Stimulated activated CD4-positive, alpha-beta T cell treated with anti-CD3 and anti-CD28 coated beads, Interleukin-1b, Interleukin-23, amount 100 ng/mL, for 48 hours (primary cell): ENCODE measurements at places on chromosomes 12 and 14.

GRCh38 chr14:101632520-101632919 lies 71.2 kb downstream of the DIO3 start:
- no peak for DNase-seq

DNA sequence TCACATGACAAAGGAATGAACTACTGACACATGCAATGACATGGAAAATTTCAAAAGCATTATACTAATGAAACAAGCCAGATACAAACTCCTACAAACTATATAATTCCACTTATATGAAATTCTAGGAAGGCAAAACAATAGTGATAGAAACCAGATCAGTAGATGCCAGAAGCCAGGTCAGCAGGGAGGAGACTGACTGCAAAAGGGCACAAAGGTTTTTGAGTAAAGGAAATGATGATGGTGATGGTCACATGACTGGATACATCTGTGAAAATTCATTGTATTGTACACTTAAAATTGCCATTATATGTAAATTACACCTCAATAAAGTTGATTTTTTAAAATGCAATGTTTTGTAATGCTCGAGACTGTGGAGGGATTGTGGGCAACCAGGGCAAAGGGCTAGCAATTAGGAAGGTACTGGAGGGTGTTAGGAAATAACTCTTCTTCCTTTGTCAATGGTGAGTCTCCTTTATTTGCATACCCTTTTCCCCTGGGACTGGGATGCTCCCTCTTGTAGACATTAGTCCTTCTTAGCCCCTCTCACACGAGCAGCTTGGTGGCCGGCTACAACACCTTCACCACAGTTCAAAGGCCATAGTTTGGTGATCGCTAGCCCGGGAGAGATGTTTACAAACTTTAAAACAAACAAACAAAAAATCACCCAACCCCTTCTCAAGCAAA lies 6.7 kb upstream of the PRPF40B start:
- no peak for DNase-seq

GRCh38 chr12:64893961-64894360 lies 69.5 kb downstream of the TBC1D30 start:
- no peak for DNase-seq

DNA sequence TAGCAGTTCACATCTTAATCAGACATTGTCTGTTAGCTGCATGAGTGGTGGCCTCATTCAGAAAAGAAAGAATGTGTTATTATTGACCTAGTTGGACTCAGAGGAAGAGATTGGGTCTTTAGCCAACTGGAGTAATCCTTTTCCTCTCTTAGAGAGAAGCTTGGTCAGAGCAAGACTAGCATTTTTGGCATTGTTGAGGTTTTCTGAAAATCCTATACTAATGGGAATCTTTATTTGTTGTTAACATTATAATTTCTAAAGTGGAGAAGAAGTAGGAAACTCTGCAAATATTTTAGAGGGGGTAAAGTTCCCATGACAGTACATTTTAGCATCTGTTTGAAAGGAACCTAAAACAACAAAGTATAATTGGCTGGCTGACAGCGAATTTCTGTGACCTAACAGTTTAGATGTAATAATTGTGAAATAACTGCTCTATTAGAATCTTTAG lies 9.7 kb downstream of the TOX4 start:
- DNase-seq = no peak

DNA sequence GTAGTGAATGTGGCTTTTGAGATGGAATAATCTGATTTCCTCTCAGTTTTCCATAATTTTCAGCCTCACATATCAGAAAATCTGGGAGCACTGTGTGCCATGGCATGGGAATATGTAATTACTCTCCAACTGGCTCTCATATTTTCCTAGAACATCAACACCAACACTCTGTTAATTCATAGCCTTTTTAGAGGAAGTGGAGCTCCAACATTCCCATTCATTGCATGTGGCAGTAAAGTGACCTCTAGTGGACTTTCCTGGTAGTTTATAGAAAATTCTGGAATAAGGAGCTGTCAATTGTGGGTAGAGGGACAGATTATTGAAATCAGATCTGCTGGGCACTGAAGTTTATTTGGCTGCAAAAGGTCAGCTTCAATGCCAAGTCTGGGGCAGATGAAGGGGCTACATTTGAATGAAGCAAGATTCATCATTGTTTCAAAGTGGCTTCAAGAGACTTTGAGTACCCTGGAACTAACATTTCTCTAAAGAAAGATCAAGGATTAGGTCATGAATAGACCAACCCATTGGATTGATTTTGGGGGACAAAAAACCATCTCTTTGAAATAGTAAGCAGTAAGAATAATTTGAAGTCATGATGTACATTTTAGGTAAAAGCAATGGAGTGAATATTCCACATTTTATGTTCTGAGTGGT lies 23.6 kb upstream of the USP44 start:
- no peak for DNase-seq

DNA sequence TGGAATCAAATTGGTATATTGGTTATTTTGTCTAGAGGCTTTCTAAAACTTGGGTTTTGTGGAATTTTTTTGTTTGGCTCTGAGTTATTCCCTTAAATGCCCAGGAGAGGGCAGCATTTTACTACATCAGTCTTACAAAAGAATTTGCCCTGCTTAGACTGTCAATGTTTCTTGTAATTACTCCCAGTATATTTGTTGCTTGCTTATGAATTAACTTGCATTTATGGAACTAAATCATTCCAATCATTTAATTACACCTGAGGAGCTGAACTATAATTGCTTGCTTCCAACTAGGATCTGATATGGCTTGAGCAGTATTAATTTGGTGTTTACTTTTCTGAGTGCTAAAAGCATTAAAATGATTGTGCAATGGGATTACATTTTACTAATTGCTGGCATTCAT lies 48.7 kb downstream of the MIPOL1 start:
- no peak for DNase-seq

- DNase-seq = no peak
Measured at GRCh38 chr12:116121453-116121871, 156.0 kb downstream of the MED13L start.

DNA sequence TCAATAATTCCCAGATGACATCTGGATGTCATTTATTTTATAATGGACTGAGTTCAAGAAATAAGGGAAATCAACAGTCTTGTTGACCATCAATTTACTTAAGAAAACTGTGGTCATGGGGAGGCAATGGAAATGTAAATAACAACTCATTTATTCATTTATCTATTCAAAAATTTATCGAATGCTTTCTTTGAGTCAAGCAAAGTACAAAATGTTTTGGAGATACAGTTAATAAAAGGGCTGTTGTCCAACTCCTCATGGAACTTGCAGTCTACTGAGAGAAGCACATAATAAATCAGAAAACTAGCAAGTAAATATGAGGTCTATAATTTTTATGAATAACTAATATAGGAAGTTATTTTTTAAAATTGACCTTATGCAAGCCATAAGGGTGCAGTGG lies 65.5 kb upstream of the KITLG start:
- no peak for DNase-seq

DNA sequence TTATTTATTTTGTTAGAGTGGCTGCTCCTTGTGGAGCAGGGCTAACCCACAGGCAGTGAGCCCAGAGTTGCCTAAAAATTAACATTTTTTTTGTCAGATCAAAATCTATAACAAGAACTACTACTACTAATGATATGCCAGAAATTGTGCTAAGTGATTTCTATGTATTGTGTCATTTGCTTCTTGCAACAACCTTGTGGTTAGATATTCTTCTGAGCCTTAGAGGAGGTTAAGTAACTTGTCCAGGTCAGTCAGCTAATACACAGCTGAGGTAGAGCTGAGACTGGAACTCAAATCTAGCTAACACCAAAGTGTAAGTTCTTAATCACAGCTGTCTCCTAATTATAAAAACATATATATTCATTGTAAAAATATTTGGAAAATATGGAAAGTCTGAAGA lies 29.8 kb downstream of the CFL2 start:
- no peak for DNase-seq

DNA sequence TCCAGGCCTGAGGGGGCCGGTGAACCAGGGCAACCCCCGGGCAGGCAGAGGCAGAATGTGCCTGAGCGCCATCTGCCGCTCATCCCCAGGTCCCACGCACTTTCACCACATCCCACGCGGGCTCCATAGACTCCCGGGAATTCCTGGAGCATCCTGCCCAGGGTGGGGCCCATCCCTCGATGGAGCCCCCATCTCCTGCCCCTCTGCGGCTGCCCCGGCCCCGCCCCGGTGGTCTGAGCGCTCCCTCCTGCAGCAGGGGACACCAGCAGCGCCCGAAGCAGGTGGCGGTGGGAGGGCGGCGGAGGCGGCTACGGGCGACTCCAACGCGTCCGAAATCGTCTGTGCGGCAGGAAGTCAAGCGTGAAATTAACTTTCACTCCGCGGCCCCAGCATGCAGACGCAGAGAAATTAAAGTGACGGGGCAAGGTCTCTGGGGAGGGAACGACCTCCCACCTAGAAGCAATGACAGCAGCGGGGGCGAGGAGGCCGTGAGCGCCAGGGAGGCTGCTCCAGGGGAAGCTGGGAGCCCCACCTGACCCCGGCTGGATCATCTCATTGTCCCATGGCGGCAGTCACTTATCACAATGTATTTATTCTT lies 122.2 kb downstream of the NCOR2 start:
- no peak for DNase-seq

DNA sequence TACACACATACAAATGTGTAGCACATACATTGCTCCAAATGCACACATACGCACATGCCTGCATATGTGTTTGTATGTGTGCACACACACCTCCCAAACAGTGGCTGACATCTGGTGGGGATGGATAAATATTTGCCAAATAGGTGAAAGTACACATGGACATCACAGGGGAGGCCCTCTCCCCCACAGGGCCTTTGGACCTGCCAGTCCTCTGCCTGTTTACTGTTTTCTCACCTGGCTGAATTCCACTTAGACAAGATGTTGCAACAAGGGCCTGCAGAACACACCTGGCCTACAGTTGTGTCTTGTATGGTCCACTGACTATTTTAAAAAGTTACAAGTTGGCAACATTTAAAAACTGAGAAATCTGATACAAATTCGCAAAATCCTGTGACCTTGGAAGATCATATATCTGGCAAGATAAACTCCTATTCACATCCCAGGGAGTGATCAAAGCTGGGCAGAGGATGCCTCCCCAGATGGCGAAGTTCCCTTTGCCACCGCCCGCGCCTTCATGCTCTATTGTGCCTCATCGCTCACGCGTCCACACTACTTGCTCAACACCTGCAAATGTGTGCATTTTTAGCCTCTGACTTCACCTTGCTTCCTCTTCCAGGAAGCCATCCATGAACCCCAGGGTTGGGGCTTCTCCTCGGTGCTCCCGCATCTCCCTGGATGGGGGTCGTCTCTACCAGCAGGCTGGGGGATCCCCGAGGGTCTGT lies 118.4 kb upstream of the FZD10 start:
- no peak for DNase-seq

GRCh38 chr12:94141004-94141764 lies 7.2 kb upstream of the PLXNC1 start:
- no peak for DNase-seq

- no peak for DNase-seq
Measured at GRCh38 chr12:117844114-117844830, 124.5 kb downstream of the KSR2 start.

- no peak for DNase-seq
Measured at GRCh38 chr14:83196236-83196635, 1662.6 kb upstream of the SEL1L start.

DNA sequence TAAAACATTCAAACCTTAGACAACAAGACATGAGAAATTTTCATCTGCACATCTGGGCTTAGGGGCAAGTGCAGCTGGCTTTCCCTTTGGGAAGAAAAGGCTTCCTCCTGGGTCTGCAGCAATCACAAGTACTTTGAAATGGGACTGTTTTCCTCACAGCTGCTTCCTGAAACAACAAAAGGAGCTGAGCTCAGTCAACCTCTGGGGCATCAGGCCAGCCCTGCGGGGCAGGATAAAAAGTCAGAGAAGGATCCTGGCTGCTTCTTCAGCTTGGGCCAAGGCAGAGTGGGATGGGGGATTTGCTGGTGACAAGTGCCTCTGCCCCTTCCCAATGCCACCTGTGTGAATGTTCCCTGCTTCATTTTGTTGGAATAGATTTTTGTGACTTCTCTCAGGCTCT lies 16.2 kb upstream of the SDR39U1 start:
- no peak for DNase-seq

DNA sequence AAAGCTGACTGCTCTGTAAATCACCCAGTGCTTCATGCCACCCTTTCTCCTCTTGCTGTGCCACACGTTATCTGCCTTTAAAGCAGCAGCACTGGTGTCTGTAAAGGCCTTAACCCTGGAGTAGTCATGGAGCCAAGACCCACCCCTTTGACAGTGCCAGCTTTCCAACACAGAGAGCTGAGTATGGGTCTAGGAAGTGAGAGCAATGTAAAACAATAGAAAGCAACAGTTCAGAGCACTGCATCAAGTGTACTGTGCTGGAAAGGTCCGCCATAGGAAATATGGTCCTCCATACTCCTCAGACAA lies 139.5 kb downstream of the DAD1 start:
- no peak for DNase-seq

DNA sequence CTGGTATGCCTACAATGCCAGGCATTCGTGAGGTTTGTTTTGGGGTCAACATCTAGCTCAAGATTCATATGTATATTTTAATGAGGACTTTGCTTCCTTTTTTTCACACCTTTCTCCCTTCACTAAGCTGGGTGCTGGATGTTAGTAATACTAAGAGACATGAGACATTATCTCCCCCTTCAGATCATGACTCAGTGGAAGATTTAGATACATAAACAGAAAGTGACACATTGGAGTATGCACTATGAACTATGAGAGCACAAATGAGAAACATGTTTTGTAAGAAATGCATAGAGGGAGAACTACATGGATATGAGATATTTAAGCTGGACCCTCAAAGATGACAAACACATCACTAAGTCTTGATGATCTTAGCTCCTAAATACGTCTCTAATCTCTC lies 286.3 kb downstream of the RPAP3 start:
- DNase-seq = no peak

DNA sequence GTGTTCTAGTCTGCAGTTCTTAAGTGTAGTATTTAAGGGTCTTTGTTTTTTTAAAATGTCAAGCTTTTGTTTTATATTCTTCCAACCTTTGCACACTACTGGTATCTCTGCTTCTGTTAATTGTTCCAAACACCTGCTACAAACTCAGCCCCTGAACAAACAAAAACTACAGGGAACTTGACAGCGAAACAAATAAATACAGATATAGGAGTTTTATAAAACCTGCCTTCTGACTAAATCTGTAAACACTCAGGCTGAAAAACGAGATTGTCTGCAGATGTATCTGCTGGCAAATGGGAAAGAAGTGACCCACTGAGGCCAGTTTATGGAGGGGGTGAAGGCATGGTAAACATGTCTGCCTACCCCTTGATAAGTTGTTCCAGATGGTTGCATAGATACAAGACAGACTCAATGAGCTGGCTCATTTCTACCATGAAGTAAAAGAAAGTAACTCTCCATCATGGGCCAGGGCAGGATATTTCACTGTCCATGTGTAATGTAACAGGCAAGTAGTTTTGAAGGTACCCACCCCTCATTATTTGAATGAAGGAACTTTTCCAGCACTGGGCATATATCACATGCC lies 75.6 kb downstream of the LMO3 start:
- no peak for DNase-seq
